ENCODE measurements at places on chromosomes 12 and 14.

DNA sequence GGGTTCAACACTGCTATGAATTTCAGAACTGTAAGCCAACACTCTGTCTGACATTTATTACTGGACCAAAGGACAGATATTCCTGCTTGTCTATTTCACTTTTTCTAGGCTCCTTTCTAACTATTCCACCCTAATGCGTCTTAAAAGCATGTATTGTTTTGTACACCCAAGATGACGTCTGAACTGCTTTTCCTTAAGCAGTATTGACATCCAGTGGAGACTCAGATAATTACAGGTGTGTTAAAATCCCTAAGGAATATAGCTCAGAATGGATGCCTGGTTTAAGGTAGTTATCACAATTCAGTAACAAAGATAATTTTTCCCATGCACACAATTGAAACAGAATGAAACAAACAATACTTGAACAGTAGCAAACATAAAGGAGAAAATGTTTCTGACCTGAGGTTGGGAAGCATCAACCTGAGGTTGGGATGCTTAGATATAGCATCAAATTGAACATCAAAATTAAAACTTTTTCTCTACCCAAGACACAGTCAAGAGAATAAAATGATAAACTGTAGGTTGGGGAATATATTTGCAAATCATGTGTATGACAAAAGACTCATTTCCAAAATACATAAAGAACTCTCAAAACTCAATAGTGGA is 93.7 kb upstream of the PTPRR start:
- no peak for DNase-seq

DNA sequence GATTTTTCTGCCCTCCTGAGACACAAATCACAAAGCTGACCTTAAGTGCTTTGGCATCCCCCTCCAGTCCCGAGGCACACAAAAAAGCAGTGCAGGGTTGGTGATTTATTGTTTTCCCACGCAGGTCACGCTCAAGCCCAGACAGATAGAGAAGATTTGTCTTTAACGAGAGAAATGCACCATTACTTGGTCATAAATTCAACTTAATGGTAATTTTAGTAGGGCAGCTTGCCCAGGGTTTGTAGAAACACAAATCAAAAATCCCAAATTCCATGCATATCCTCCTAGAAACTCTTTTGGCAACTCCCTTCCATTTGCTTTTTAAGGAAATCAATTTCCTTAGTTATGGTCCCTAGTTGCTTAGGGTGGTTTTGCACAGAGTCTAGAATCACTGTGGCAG is 132.6 kb downstream of the IGF1 start:
- DNase-seq, result no peak

- no peak for DNase-seq
Measured at GRCh38 chr14:100049220-100049619, 16.0 kb upstream of the EVL start.

- no peak for DNase-seq
Measured at GRCh38 chr12:55780685-55781084, 36.8 kb downstream of the SARNP start.

DNA sequence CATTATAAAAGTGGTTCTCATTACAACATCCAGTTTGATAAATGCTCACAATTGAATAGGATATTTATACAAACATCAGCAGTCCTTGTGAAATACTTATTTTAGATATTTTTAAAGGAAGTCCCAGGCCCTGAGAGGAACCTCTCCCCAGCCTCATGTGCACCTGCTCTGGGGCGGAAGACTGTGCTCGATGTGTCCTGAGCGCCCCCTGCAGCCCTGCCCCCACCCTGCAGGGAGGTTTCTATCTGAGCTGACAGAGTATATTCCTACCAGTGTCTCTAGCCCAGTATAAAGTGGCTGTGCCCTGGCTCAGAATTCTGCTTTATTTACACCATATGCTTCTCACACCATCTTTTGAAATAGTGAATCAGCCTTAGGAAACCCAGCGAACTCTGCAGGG is 1349.1 kb downstream of the TMEM121 start:
- no peak for DNase-seq

- no peak for DNase-seq
Measured at GRCh38 chr12:106712768-106713167, 61.7 kb upstream of the RIC8B start.

DNA sequence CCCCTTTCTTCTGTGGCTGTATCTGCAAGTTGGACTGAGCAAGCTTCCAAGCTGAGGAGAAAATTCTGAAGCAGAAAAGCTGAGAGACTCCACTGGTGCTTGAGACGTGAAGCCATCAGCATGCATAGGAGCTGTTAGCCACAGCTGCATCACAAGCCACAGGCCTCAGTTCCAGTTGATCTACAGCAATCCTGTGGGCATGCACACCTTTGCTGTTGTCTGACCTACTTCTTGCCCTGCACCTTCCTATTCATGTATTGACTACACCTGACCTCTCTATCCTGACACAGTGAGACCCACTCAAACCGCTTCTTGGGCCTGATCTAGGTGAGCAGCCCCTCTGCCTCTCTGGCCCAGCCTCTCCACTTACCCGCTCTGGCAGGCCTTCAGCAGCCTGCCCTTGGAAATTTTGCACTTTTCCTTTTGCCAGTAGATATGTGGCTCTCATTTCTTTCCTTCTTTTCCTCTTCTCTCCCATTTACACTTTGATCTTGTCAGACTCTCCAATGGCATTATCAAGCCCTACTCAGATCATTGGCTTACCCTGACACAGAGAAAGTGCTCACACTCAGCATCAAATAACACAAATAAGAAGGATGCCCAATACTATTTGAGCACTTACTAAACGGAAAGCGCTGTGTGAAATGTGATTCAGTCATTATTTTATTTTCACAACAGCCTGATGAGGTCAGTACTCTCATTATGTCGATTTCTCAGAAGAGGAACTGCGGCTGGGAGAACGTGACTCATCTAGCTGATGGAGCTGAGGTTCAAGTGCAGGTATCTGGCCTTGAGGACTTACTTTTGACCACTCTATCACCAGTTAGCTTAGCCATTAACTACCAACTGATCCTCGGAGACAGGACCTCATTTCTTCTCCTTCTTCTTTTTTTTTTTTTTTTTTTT is 21.9 kb upstream of the PTGR2 start:
- DNase-seq, result no peak

Data from cortex of kidney (tissue), 1 donor.